Left cardiac atrium (tissue), 4 donors: ENCODE measurements at places on chromosomes 11 and 22. TPM values are rescaled to one million over a fixed set of nuclear protein-coding genes. Genes with fewer than 3 reads are reported as not detected.

DNA sequence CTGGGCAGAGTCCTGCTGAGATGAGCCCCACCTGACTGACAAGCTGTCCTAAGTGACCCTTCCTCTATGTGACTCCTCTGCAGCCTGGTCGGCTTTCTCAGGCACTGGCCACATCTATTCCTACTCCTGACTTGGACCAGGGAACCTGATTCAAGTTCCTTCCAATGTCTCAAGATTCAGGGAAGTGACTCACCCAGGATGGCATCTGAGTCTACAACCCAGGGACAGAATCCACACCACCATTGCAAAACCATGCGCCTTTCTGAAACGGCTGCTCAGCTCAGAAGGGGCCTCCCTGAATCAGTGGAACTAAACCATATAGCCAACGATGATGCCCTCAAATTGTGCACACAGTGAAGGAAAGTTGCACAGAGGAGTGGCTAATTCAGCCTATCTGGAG lies 63.9 kb upstream of the CSNK2A3 start:
- DNase-seq, result no peak

DNA sequence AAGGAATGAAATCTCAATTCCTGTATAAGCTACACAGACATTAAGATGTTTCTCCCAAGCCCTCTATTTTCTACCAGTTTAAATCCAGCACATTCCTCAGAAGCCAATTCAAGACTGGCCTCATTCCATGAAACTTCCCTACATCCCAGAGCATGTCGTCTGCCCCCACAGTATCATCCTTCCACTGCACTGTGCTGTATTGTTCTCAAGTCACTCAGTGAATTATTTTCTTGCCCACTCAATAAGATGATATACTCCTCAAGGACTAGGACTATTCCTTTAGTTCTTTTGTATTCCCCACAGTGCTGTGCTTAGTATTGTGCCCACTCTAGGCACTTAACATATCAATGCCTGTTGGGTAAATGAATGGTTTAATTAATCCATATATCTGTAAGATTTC lies 203.1 kb upstream of the BLID start:
- DNase-seq, result no peak

The CD3D gene
- total RNA-seq, result 0.86 TPM

- no peak for DNase-seq
Measured at GRCh38 chr11:69732910-69733309, 29.1 kb upstream of the FGF19 start.

DNA sequence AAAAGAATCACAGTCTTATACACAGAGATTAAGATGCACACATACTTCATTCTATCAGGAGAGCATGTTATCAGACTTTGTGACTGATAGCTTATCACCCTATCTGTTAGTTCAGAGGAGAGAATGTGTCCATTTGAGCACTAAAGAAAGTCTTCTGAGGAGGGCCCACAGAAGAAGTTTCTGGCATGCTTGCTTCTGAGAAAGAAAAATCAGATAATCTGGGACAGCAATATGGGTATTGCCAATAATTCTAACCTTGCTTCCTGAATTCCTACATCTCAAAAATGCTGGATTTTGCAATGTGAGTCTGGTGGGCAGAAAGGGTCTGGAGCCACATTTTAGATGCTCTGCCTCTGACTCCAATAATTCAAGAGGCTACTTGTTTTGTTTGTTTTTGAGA lies 128.9 kb downstream of the RBFOX2 start:
- no peak for DNase-seq

DNA sequence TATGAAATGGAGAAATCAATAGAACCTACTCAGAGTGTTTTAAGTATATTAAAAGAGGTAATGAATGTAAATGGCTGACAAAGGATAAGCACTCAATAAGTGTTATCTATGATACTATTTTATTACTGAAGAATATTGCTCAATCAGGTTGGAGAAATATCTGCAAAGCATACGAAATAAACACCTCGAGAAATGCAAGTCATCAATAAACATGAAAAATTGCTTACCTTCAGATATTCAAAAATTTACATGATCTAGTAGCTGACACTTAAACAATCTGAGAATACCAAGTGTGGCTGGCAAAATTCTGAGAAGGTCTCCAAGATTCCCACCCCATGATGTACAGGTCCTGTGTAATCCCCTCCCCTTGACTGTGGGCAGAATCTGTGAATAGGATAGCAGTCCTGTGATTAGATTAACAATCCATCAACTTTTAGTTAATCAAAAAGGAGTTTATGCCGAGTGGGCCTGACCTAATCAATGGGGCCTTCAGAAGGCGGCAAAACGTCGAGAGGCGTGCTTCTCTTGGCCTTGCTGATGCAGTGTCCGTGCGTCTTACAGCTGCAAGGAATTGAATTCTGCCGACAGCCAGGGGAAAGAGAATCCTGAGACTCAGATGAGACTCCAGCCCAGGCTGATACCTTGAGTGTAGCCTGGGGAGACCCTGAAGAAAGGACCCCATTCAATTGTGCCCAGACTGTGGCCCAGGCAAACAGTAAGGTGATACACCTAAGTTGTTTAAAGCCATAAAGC lies 49.1 kb downstream of the SPATA19 start:
- no peak for DNase-seq

DNA sequence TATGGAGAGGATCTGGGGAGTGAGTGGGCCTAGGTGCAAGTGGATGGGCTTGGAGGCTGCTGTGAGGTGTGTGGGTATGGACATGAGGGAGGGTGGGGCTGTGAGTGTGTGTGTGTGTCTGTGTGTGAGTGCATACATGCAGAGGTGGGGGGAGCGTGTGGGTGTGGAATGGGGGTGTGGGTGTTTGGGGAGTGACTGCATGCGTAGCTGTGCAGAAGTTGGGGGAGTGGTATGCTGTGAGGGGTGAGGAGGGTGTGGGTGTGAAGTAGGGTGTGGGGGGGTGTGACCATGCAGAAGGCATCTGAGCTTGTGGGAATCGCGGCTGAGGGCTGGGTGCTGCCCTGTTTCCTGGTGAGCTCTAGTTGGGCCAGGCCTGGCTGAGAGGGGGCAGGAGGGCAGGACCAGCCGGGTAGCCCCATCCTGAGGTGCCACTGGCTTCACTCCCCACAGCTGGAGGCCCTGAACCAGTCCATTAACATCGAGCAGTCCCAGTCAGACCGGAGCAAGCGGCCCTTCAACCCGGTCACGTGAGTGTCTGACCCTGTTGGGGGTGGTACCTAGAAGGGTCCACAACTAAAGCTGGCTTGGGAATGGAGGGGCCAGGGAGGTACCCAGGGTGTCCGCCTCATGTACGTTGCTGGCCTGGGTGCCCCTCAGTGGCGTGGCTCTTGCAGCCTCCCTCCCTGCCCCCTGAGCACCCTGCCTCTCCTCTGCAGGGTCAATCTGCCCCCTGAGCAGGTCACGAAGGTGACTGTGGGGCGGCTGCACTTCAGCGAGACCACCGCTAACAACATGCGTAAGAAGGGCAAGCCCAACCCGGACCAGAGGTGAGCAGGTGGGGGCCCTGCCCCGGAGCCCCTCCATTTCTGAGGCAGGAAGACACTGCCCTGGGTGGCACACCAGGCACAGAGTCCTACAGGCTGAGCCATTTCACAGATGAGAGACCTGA lies 16.5 kb downstream of the TMEM258 start:
- peak; percentile 32 for DNase-seq
